Activated T-helper 17 cell treated with anti-CD3 and anti-CD28 coated beads, Interleukin-2, amount 50 U/mL, for 72 hours (primary cell): ENCODE measurements at places on chromosomes 2 and 18.

GRCh38 chr2:151238527-151239487 lies 22.9 kb downstream of the RBM43 start:
- peak; percentile 46 for ATAC-seq

DNA sequence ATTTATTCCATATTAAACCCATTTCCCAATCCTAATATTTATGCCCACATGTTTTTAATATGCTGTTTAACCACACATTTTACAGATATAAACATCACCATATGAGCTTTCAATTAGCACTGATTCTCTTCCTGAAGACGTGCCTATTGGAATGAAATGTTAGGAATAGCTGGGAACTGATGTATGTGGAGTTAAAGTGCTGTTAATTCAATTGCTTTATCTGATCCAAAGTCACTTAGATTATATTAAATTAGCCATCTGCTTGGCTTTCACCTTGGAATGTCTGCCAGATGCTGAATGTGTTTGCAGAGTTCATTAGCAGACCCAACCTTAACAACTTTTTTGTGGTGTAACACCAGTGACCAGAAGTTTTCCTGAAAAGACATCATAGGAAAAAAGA lies 942.9 kb upstream of the KLHL29 start:
- ATAC-seq, result no peak

DNA sequence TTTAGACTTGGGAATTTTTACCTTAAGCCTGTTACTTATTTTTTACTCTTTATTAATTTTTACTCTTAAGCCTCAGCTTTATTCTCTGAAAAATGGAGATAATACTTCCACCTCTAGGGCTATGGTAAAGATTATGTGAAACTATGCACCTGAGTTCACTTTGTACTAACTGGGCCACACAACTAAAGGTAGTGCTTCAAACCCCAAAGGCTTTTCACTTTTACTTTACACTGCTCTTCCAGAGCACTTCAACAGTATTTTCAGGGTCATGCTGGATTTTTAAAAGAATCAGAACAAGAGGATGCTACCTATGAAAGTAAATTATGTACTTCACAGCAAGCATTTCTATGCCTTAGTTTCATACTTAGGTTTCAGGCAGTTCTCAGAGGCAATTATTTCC lies 27.8 kb downstream of the MEX3C start:
- ATAC-seq, result no peak

- ATAC-seq, result no peak
Observed at GRCh38 chr2:5089409-5089808, 602.8 kb upstream of the SOX11 start.

DNA sequence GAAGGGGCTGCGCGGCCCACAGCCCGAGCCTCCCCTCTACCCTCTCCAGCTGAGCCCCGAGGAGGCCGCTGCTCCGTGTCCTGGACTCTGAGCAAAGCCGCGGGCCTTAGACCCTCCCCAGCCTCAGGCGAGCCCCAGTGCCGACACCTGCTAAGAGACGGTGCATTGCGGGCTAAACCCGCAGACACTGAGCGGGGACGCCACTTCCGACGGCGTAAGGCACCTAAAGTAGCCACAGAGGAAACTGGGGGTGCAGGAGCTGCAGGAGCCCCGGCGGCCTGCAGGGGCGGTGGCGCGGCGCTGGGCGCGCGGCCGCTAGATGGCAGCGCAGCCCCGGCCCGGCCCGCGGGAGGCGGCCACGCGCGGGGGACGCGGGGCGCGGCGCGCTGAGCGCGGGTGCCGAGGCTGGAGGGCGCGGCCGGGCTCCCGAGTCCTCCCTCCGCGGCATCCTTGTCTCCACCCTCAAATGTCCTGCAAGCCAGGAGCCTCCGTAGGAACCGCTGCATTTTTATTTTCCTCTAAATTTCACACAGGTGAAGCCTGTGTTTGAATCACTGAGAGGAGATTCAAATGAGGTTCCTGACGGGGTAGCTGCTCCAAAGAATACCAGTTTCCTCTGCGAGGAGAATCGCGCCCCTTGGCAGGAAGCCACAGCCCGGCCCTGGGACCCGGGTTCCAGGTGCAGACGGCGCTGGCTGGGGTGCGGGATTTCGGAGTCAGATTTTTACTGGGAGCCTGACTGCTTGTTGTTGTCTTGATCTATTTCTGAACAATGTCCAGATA lies 650.5 kb downstream of the GALR1 start:
- ATAC-seq, result peak; percentile 97

- ATAC-seq, result no peak
Observed at GRCh38 chr2:236776695-236777251, 207.1 kb downstream of the ACKR3 start.

DNA sequence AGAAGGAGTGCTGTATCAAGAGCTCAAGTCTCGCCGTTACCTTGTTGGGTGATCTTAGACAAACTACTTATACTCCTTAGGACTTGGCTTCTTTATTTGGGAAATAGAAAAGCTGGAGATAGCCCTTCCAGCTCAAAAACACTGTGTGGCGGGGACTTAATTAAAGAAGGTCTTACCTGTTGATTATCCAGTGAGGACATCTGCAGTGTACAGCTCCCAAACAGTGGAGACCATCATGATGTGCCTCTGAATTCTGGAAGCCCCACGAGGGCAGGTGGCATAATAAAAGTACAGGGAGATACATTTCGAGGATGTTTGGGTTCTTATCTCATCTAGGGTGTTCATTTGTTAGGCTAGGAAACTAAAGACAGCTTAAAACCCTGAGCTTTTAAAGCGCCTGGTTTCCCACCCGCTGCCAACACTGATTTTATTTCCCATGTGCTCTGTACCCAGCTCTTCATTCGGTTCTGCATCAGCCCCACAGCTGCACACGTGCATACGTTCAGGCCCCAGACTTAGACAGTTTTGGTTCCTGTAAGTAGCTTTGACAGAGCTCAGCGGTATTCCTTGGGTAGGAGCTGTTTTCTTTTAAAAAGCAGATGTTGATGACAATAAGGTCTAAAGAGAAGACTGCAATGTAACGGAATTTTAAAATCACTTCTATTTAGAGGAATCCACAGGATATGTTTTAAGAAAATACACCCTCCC lies 80.5 kb upstream of the SIX2 start:
- ATAC-seq, result no peak

- peak; percentile 69 for ATAC-seq
Observed at GRCh38 chr2:38076710-38077430, 919 bp upstream of the CYP1B1 start.

- no peak for ATAC-seq
Observed at GRCh38 chr2:42337356-42337820, 23.6 kb downstream of the COX7A2L start.
